HFFc6 (cell line): ENCODE measurements at places on chromosomes 4 and X.
A peak's percentile ranks its signal among the peaks of the same experiment; 100 is the strongest.

DNA sequence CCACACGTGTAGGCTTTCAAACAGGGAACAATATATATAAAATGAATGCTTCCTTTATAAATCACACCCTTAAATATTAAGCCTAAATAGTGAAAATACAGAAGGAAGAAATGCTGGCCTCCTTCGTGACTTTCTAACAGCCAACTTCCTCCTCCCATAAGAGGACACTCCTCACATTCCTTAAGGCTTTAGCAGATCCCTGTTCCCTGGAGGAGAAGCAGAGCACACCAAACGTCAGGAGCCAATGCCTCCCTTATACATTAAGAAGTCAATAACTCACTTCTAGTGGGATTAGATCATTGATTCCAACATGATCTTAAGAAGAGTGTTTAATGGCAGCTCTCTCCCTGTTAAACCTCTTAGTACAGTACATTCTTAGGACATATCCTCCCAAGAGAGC lies 108.4 kb upstream of the FAM241A start:
- peaks cover 8% of the 10 kb centered on the region for H3K4me1 ChIP-seq
- 0 out of 2 replicates have a peak, but pooled peaks cover 2% of the 10 kb centered on the region for H3K27me3 ChIP-seq
- DNase-seq = no peak
- no peak overlapping the region for H3K27ac ChIP-seq
- no peak overlapping the region for H3K4me3 ChIP-seq

DNA sequence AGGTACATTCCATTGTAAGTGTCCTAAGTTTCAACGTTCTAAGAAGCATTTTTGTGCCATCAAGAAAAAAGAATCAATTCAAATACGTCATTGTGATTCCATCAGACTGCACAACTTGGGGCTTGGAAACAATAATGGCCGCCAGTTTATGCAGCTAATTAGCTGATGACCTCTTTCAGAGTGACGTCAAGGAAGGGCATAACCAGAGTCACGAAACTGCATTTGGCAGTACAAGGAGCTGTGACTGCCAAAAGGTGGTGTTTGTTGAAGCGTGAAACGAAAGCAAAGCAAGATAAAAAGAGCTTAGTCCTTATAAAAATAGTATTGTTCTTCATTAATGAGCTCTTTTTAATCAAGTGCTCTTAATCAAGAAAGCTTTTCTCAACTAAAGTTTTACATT lies 81.1 kb upstream of the SH3RF1 start:
- no peaks in the 10 kb centered on the region for H3K27me3 ChIP-seq
- no peak for DNase-seq
- H3K4me3 ChIP-seq = no peak overlapping the region

- no peak overlapping the region for H3K4me3 ChIP-seq
- no peaks in the 10 kb centered on the region for H3K36me3 ChIP-seq
- peaks cover 36% of the 10 kb centered on the region for H3K4me1 ChIP-seq
- DNase-seq = no peak
- H3K27ac ChIP-seq = no peak overlapping the region
These were observed 50.3 kb downstream of the CHRDL1 start for GRCh38 chrX:110745288-110745687.

DNA sequence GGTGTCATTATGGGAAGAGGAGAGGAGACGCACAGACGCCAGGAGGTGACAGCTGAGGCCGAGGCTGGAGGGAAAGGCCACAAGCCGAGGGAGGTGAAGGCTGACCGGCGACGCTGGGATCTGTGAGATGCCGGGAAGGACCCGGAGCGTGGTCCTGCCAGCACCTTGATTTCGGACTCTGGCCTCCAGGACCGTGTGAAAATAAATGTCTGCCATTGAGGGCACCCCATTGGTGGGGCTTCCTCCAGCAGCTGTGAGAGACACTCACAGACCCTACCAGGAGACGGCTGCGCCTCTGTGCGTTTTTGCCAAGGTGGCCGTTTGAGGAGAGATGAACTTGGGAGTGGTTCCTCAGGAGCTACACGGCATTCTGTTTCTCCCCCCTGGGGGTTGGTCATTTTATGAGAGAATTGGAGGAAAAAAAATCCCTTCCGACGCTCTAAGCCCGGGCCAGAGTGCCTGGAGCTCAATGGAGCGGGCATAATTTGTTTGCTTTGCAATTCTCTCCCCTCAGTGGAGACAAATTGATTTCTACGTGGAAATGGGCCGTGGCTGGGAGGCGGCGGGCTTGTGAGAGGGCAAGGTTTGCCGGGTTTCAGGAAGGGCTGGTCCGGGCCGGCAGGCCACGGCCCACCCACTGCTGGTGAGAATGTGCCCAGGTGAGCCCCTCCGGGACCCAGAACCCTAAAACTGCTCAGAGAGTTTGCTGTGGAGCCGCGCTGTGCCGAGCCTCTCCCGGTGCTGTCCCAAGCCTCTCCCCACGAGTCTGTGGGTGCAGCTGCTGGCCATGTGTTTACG lies 53.9 kb downstream of the CPZ start:
- peaks cover 32% of the 10 kb centered on the region for H3K27me3 ChIP-seq
- no peaks in the 10 kb centered on the region for H3K4me1 ChIP-seq

DNA sequence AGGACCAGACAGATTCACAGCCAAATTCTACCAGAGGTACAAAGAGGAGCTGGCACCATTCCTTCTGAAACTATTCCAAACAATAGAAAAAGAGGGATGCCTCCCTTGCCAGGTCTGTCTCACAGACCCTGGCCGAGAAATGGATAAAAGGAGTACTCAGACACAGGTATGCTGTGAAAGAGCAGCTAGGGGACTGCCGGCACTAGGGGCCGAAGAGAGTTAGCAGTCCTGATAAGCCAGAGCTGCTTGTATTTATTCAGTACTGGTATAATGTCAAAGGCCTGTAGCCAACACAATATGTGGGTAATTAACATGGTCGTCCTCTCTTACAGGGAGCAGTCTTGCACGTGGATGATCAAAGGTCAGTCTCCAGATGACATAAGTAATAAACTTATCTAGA lies 1042.1 kb upstream of the LCORL start:
- peaks cover 10% of the 10 kb centered on the region for H3K27me3 ChIP-seq
- H3K4me1 ChIP-seq = no peaks in the 10 kb centered on the region
- H3K27ac ChIP-seq = no peak overlapping the region
- no peaks in the 10 kb centered on the region; the same call in 1 of the 2 replicates for H3K36me3 ChIP-seq
- no peak for DNase-seq

- no peaks in the 10 kb centered on the region for H3K36me3 ChIP-seq
- H3K4me1 ChIP-seq = no peaks in the 10 kb centered on the region
- H3K4me3 ChIP-seq = no peak overlapping the region
- H3K27me3 ChIP-seq = peaks cover 26% of the 10 kb centered on the region
- no peak for DNase-seq
These were observed 1.1 kb downstream of the RNF212 start for GRCh38 chr4:1112174-1112820.

GRCh38 chr4:124504431-124504830 lies 208.1 kb downstream of the ANKRD50 start:
- H3K27me3 ChIP-seq = no peaks in the 10 kb centered on the region
- no peak overlapping the region for H3K27ac ChIP-seq
- H3K4me1 ChIP-seq = 0 out of 2 replicates have a peak, but pooled peaks cover 5% of the 10 kb centered on the region
- H3K36me3 ChIP-seq = no peaks in the 10 kb centered on the region
- DNase-seq = no peak

DNA sequence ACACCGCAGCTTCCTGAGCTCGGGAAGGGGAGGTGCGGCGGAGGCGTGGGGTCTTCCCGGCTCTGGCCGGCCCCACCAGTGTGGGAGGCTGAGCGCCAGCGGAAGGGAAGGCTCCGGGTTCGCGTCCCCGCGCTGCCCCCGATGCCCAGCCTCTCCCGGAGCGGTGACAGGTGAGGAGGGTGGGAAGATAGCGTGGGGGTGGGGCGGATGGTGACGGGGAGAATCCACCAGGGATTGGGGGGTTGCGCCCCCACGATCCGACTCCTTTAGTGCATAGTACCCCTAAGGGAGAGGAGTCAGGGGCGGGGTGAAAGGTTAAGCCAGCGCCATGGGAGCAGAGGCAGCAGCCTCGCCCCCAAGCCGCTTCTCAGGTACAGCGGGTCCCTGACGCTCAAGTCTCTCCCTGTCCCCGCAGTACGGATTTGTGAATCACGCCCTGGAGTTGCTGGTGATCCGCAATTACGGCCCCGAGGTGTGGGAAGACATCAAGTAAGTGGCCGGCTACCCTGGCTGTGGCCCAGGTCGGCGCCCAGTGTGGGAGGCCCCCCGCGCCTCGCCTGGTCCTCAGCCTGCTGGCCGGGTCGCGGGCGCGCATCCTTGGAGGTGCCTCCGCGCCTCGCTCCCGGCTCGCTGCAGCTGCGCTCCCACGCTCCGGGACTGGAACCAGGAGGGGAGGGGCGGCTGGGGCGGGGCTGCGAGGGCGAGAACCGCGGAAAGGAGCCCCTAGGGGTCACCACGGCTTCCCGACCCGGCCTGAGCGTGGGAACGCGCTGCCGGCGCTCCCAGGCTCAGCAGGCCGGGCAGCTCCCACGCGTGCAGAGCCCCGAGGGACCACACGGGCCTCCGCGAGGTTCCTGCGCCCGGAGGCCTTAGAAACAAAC lies 791 bp downstream of the GUCY1B1 start:
- no peaks in the 10 kb centered on the region; the same call in 1 of the 2 replicates for H3K27me3 ChIP-seq
- H3K4me1 ChIP-seq = no peaks in the 10 kb centered on the region
- no peak overlapping the region; the same call in 1 of the 2 replicates for H3K4me3 ChIP-seq
- H3K27ac ChIP-seq = no peak overlapping the region
- H3K36me3 ChIP-seq = no peaks in the 10 kb centered on the region

GRCh38 chr4:139851639-139852038 lies 186.0 kb downstream of the MGST2 start:
- H3K27me3 ChIP-seq = peaks cover 4% of the 10 kb centered on the region
- no peak overlapping the region for H3K4me3 ChIP-seq
- H3K4me1 ChIP-seq = 0 out of 2 replicates have a peak, but pooled peaks cover under 1% of the 10 kb centered on the region
- no peaks in the 10 kb centered on the region for H3K36me3 ChIP-seq
- DNase-seq = no peak

DNA sequence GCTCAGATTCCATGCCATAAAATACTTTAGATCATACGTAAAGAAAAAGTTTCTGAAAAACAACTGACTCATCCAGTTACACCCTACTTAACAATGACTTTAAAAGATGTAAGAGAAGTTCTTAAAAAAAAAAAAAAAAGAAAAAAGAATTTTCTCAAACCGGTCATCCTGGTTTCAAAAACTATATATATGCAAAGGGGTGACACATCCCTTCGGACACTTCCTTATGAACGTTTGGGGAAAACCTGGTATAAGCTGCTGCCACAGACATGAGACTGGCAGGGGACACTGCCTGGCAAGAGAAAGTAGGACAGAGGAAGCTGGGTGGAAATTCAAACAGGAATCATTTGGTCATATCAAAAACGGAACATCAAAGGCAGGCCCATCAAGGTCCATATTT lies 81.2 kb upstream of the PRSS48 start:
- H3K36me3 ChIP-seq = peaks cover 16% of the 10 kb centered on the region
- peaks cover 55% of the 10 kb centered on the region for H3K4me1 ChIP-seq
- peak overlapping the region; percentile 96 for H3K27ac ChIP-seq
- DNase-seq = peak; percentile 58

GRCh38 chr4:22500831-22501714 lies 14.8 kb downstream of the ADGRA3 start:
- peak overlapping the region; percentile 54 for H3K27ac ChIP-seq
- H3K4me1 ChIP-seq = peaks cover 5% of the 10 kb centered on the region
- no peaks in the 10 kb centered on the region for H3K27me3 ChIP-seq

- no peak for DNase-seq
- no peaks in the 10 kb centered on the region for H3K36me3 ChIP-seq
- no peak overlapping the region for H3K27ac ChIP-seq
- H3K27me3 ChIP-seq = no peaks in the 10 kb centered on the region
- no peak overlapping the region for H3K4me3 ChIP-seq
These were observed 192.3 kb upstream of the CXorf66 start for GRCh38 chrX:140157611-140158010.

GRCh38 chrX:72644946-72645345 lies 69.2 kb downstream of the PHKA1 start:
- H3K4me3 ChIP-seq = no peak overlapping the region
- peaks cover 3% of the 10 kb centered on the region; the same call in 1 of the 2 replicates for H3K27me3 ChIP-seq
- no peaks in the 10 kb centered on the region for H3K4me1 ChIP-seq
- H3K36me3 ChIP-seq = no peaks in the 10 kb centered on the region

DNA sequence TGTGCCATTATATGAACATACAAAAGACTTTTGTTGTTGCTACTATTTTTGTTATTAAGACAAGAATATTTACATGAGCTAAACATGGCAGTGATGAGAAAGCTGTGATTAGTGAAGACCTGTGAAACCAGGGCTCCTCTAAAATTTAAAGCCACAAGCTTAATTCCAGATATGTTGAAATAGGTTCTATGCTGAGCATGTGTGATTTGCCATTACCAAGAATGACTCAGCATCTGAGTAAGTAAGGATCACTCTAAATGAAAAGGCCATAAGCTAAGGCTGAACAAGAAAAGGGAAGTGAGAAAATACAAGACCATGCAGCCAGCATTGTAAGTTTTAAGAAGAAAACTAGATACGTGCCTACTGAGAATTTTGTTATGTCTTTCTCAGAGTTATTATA lies 75.9 kb upstream of the CAMK2D start:
- DNase-seq = peak; percentile 84
- peaks cover 86% of the 10 kb centered on the region for H3K4me1 ChIP-seq
- peak overlapping the region; percentile 39 for H3K4me3 ChIP-seq

GRCh38 chr4:25635501-25635900 lies 20.1 kb upstream of the SLC34A2 start:
- peaks cover 14% of the 10 kb centered on the region for H3K27me3 ChIP-seq
- no peak overlapping the region for H3K27ac ChIP-seq
- H3K36me3 ChIP-seq = no peaks in the 10 kb centered on the region

- H3K27ac ChIP-seq = no peak overlapping the region
- H3K36me3 ChIP-seq = no peaks in the 10 kb centered on the region
- H3K4me3 ChIP-seq = no peak overlapping the region
These were observed 2456.4 kb downstream of the PCDH7 start for GRCh38 chr4:33176566-33176965.

DNA sequence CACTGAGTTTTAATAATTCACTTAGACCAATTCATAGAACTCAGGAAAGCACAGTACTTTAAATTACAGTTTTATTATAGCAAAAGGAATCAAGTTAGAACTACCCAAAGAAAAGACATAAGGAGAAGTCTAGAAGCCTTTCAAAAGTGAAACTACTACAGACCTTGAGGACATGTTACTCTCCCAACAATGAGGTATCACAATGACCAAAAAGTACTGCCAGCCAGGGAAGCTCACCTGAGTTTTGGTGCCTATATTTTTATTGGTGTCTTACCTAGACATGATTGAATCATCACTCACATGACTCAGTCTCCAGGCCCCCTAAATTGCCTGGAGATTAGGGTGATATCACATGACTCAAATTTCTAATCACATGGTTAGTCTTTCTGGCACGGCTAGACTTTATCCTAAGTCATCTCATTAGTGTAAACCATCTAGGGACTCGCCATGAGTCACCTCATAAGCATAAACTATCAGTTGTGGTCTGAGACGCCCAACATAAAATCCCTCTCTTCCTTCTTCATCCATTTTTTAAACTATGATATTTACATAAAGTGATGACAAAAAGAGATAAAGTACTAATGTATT lies 372.3 kb downstream of the TMA16 start:
- no peaks in the 10 kb centered on the region; the same call in none of the 2 replicates for H3K27me3 ChIP-seq
- H3K27ac ChIP-seq = no peak overlapping the region
- no peaks in the 10 kb centered on the region for H3K4me1 ChIP-seq
- no peaks in the 10 kb centered on the region for H3K36me3 ChIP-seq
- no peak for DNase-seq
